ENCODE measurements at places on chromosomes 2 and 18. TPM values are rescaled to one million over a fixed set of nuclear protein-coding genes. Genes with fewer than 3 reads are reported as not detected.

The PPP1R1C gene
- total RNA-seq, result not detected

The SERPINB3 gene
- not detected for total RNA-seq

The KANSL3 gene
- 39.7 TPM for total RNA-seq

The KIAA2012 gene
- total RNA-seq, result not detected

The NT5DC4 gene
- not detected for total RNA-seq

The CIB4 gene
- total RNA-seq, result not detected

The CDKL4 gene
- 0.90 TPM for total RNA-seq

The PSMA8 gene
- total RNA-seq, result not detected

The VIL1 gene
- not detected for total RNA-seq

The GKN2 gene
- total RNA-seq, result not detected

The ASAP2 gene
- total RNA-seq, result 37.1 TPM

The ALK gene
- total RNA-seq, result 0.27 TPM

The ANKRD62 gene
- not detected for total RNA-seq

The CUL3 gene
- 75.7 TPM for total RNA-seq

The AFF3 gene
- not detected for total RNA-seq

The EFHD1 gene
- total RNA-seq, result 0.45 TPM

The COL4A4 gene
- total RNA-seq, result 1.1 TPM

The ILKAP gene
- 18.6 TPM for total RNA-seq

The PRKAG3 gene
- total RNA-seq, result 0.41 TPM

The TRIM54 gene
- total RNA-seq, result not detected

The CNOT9 gene
- total RNA-seq, result 32.9 TPM

The VAMP8 gene
- total RNA-seq, result 1.7 TPM

The ALPP gene
- total RNA-seq, result not detected

The TMEM131 gene
- 45.1 TPM for total RNA-seq

The NXPH2 gene
- not detected for total RNA-seq

The MGAT5 gene
- 15.8 TPM for total RNA-seq

The RAX gene
- total RNA-seq, result not detected

The STPG4 gene
- not detected for total RNA-seq

The TMEM247 gene
- total RNA-seq, result not detected

The PROM2 gene
- 0.18 TPM for total RNA-seq

The MC4R gene
- not detected for total RNA-seq

The SLC38A11 gene
- not detected for total RNA-seq

The MRO gene
- total RNA-seq, result 6.5 TPM

The FIGN gene
- 4.1 TPM for total RNA-seq

The CAB39 gene
- 68.5 TPM for total RNA-seq

The DSG2 gene
- 5.6 TPM for total RNA-seq

The ERICH2 gene
- total RNA-seq, result not detected

The RTP5 gene
- total RNA-seq, result not detected

The FBXO36 gene
- 1.6 TPM for total RNA-seq

The TRIB2 gene
- total RNA-seq, result 112 TPM

The PKDCC gene
- 57.8 TPM for total RNA-seq

The IHH gene
- total RNA-seq, result not detected
